ENCODE measurements at places on chromosomes 7 and 10.

DNA sequence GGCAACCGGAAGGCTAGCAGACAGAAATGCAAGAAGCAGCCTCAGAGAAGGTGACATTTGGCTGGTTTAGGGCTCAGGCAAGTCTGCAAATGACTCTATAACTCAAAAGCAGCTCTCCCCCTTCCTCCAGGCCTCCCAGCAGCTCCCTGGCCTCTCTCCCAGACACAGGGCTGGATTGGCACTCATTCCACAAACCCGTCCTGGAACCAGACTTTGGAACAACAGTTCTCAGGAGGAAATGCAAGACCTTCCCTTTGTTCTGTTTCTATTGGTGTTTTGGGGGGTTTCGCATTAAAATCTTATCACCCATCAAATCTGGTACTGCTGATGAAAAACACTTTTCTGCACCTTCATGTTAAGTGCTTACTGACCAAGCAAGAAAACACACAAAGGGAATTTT lies 40.3 kb upstream of the EFCAB10 start:
- no peak for DNase-seq

DNA sequence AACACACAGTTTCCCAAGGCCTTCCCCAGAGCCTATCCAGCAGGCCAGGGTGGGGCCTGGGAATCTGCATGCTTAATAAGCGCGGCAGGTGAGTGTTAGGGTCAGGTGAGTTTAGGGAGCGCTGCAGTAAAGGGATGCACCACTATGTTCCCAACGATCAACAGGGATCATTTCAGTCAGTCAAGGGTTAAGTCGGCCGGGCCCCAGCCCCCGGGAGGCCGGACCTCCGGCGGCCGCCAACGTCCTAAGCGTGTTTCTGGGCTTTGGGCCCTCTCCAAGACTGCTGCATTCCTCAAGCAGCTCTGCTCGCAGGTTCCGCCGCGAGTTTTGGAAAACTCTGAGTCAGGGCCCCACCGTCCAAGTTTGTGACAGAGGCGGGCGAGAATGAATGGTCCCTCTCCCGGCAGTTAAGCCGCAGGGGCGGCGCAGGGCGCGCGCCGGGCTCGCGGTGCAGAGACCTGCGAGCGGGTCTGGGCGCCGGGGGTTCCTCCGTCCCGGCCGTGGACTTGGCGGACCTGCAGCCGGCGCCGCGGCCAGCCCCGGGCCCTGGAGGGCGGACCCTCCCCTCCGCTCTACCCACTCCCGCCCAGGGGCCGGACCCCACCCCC lies 81.6 kb downstream of the ARHGAP22 start:
- no peak for DNase-seq

DNA sequence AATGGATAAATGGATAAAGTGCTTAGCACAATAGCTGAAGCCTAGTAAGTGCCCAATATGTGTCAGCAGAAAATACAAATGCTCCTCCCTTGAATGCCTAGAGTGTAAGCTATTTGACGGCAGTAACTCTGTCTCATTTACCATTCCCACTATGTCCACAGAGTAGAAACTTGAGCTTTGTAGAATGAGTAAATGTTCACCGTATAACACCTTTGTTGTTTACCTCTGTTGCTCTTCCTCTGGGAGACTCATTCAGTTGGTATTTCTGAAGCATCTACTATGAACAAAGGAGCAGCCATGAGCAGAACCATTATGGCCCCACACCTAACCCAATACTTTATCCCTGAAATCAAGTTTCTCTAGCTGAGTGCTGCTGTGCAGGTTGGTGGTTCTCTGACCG lies 8.4 kb upstream of the SLC16A12 start:
- no peak for DNase-seq

- DNase-seq: no peak
These were observed 826 bp downstream of the PODXL start for GRCh38 chr7:131555552-131556052.

- no peak for DNase-seq
These were observed 3.4 kb downstream of the FAM24B start for GRCh38 chr10:122875843-122876466.

DNA sequence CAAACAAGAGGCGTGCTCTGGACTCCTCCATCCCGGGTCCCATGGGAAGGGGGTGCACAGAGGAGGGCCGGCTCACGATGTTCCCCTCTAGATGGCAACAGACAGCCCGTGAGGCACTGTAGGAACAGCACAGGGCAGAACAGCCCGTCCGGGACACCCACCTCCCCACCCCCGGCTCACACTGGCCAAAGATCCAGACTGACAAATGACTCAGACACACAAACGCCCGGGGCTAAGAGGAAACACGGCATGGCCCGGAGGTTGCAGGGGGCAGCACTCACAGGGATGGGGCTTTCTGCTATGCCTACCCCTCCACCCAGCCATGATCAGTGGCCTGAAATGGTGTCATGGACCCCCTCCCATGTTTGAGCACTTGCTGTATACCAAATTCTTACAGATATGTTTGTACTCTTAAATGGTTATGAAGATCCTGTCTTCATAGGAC lies 4.9 kb upstream of the ELN start:
- no peak for DNase-seq

GRCh38 chr7:20107582-20107981 lies 109.6 kb downstream of the MACC1 start:
- no peak for DNase-seq

DNA sequence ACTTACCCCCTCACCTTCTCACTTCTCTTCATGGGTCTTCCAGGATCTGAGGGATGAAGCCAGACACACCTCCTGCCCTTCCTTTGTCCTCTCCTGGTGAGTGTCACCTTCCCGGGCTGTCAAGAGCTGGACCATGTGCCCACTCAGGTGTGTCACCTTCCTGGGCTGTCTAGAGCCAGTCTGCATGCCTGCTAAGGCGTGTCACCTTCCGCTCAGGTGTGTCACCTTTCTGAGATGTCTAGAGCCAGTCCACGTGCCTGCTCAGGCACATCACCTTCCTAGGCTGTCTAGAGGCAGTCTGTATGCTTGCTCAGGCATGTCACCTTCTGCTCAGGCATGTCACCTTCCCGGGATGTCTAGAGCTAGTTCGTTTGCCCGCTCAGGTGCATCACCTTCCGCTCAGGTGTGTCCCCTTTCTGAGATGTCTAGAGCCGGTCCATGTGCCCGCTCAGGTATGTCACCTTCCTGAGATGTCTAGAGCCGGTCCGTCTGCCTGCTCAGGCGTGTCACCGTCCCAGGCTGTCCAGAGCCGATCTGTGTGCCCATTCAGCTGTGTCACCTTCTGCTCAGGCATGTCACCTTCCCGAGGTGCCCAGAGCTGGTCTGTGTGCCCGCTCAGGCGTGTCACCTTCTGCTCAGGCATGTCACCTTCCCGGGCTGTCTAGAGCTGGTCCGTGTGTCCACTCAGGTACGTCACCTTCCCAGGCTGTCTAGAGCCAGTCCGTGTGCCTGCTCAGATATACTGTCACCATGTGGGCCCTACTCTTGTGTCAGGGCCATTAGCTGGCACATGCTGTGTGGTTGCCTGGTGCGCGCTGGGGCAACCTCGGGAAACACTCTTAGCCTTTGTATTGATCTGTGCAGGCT lies 245.3 kb downstream of the EBF3 start:
- DNase-seq: no peak

DNA sequence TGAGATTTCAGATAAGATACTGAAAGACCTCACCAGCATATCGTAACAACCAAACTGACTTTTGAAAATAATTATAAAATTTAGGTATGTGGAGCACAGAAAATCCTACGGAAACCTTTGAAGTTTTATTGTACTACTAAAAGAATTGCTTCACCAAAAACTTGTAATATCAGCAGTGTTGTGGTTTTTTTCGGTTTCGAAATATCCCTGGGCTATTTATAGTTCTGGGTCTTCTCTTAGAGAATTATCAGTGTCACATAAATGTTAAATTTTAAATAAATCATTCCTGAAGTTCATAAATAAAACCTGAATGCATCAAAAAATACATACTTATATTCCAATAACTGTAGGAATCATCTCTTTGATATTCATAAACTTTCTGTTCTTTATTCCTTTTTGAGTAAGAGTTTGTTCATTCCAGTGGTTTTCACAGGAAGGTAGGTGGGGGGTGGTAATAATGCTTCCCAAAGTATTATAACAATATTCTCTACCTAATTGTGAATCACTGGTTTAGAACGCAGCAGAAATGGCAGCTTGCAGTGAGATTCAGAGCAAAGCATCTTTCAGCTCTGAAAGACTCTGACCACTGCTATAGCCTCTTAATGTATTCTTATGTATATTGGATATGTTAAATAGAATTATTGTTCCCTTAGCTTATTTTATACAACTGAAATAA lies 60.2 kb downstream of the ZNF277 start:
- DNase-seq: no peak

DNA sequence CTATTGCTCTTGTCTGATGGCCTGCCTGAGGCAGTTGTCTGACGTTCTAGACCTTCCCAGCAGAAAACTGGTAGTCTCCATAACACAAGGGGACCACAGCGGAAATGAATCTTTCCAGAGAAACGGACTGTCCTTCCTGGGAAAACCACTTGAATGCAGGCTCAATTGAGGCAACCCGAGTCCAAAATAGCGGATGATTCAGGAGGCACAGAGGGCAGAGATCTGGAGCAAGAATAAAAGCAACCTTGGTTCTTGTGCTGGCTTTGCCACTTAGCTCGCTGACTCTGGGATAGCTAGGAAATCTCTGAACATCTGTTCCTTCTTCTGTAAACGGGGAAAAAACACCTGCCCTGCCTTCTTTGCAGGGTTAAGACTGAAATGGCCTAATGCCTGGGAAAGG lies 178.8 kb downstream of the NEURL1 start:
- no peak for DNase-seq

GRCh38 chr7:72540106-72540611 lies 128.0 kb upstream of the CALN1 start:
- DNase-seq: no peak

DNA sequence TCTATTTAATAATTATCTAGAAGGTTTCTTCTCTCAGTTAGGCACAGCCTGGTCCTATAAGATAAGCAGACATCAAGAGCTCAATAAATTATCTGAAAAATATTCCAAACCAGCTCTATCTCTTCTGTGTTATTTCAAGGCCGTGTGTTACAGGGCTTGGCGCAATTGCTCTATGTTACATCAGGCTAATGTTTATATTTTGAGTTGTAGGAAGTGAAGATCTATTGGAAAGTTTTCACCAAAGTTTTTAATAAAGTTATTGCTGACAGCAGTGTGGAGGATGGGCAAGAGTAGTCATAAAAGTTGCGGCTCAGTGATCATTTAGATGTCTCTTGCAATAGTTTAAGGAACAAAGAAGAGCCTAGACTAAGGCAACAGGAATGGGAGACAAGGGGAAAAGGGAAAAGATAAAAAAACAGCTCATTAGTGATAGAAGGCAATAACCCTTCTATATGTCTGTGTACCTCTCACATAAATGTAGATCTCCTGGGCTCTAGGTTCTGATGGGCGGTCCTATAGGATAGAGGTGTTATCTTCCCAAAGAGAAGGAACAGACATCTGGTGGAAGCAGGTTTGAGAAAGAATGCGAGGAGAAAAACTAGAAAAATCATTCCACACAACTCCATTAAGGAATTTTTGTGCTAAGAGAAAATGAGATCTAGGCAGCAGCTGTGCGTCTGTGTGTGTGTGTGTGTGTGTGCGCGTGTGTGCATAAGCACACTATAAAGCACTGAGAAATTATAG lies 5.9 kb upstream of the ANKRD7 start:
- no peak for DNase-seq

DNA sequence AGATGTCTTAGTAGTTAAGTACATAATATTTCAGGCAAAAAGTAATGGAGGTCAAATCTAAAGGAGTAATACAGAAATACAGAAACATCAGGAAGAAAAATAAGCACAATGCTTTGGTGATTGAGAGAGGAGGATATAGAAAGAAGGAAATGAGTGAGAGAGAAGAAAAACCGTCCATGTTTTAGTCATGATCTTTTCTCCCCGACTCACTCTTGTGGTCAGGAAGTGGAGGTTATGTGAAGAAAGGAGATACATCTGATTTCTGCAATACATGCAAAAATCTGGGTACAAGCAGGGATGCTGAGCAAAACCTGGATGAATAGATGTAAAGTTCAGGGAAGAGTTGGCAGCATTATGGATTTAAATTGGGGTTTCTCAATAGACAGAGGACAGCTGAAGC lies 1122.5 kb downstream of the SORCS3 start:
- DNase-seq: no peak

- DNase-seq: no peak
These were observed 823.1 kb upstream of the LRRTM3 start for GRCh38 chr10:66102756-66103155.

DNA sequence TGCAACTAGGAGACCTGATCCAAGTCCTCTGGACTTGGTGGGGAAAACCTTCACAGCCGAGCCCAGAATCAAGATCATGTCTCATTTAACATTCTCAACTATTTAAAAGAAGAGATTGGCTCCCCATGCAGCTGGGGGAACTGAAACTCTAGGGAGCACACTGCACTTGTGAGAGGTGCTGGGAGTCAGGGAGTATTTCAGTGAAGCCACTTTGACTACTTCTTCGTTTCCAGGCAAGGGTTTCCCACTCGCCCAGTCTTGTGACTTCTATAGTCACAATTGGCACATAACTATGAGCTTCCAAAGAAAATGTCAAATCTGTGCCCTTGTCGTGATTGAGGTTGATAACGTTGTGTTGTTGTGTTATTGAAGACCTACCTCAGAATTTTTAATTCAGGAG lies 62.9 kb downstream of the AKR1B1 start:
- no peak for DNase-seq

DNA sequence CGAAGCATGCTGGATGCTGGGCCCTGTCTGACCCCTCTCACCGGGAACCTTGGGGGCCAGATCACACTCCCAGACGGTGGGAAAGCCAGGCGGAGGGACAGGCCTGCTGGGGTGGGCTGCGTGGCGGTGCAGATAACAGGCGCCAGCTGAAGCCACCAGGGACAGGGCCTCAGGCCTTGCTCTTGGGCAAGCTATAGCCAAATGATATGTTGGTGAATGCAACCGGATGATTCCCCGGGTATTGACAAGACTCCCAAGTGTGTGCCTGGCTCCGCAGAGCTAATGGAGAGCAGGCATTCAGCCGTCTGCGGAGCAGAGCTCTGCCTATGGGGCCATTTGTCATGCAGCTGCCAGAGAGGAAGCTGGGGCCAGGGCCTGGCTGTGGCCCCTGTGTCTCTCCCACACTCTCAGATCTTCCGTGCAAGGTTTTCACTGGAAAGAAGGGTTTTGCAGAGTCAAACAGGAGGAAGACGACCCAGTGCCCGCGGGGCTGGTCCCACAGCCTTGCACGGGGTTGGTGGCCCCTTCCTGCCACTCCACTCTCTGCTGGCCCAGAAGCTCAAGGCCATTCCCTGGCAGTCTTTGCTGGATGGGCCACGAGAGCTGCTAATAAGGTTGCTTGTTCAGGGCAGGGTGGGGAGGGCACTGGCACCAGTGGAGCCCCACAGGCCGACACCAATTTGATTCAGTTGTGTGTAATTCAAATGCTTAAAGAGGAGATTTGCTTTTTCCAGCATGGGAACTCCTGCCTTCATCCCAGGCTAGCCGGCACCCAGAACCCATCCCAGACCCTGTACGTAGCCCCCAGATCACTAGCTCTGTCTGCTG lies 91.8 kb downstream of the PRKAG2 start:
- no peak for DNase-seq

DNA sequence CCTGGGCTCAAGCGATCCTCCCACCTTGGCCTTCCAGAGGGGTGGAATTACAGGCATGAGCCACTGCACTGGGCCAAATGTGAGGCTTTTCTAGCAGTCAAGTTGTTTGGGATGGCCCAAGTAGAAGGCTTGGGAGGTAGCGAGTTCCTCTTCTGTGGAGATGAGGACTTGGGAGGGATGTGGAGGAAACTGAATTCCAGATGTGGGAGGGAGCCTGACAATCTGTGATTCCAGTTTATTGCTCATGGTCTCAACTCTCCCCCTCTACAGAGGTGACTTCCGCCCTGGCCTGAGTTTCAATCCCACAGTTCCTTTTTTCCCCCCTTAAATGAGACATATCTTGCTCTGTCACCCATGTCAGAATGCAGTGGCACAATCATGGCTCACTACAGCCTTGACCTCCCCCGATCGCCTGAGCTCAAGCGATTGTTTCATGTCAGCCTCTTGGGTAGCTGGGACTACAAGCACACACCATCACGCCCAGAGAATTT lies 3.4 kb downstream of the STYXL1 start:
- no peak for DNase-seq

All from activated CD4-positive, alpha-beta T cell treated with anti-CD3 and anti-CD28 coated beads, Interleukin-2, amount 50 U/mL, for 1 hour (primary cell).